ENCODE measurements at places on chromosomes 5 and 9.
A peak's percentile ranks its signal among the peaks of the same experiment; 100 is the strongest.

GRCh38 chr5:36635721-36636390 is 29.4 kb downstream of the SLC1A3 start:
- DNase-seq, result no peak

GRCh38 chr9:5793812-5794211 is 39.1 kb downstream of the ERMP1 start:
- no peak for DNase-seq

DNA sequence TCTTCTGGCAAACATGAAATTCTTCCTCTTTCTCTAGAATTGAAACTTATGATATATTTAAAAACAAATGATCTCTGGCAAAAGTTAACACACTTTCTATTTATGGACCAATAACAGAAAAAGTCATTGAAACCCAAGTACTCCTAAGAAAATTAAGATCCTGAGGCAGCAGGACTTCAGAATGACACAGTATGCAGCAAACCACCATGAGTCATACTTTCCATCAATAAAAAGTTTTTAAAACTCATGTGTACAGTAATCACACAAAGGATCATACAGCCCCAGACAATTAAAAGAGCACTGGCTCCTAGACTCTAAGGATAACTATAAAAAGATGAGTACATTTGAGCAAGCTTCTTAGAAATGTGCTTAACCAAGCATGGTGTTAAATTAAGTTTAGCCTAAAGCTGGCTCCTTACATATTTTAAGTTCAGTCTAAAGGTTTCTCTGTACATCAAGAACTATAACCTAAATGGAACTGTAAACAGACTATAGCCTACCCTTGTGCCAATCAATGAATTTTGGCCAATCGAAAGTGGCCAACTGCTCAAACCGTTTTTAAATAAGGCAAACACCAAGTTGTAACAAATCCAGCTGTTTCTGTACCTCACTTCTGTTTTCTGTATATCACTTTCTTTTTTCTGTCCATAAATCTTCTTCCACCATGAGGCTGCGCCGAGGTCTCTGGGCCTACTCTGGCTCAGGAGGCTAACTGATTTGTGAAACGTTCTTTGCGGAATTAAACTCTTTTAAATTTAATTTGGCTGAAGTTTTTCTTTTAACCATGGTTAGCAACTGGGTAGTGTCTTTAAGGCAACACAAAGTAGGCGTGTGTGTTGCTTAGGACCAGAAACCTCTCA is 232.1 kb upstream of the PIK3R1 start:
- no peak for DNase-seq

- peak; percentile 88 for DNase-seq
Observed at GRCh38 chr9:124222918-124223720, 34.6 kb upstream of the NEK6 start.

DNA sequence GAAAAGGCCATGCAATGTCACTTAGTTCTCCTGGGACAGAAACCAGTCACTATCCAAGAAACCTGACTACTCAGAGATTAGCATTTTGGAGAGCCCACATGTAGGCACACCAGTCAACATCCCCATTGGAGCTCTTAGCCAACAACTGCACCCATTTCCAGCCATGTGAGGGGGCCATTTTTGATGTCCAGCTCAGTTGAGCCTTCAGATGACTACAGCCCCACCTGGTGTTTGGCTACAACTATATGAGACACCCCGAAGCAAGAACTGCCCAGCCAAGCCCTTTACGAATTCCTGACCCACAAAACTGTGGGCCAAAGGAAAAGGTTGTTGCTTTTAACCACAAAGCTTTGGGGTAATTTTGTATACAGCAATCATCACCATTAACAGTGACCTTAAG is 300.1 kb downstream of the ASTN2 start:
- DNase-seq, result no peak

DNA sequence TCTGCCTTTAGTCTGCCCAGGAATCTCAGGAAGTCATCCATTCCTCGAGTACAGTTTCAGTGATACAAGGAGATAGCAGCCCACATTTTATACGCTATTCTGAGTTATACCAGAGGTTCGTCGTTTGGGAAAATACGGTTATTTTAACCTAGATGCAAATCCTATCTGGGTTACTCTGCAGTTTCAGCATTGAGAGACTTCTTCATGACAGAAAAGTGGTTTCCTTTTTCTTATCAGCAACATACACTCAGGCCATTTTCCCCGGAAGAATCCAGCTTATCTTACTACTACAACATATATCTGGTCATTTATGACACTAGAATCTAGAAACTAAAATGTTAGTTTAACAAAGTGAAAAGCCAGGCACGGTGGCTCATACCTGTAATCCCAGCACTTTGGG is 83.4 kb upstream of the IQGAP2 start:
- no peak for DNase-seq

GRCh38 chr9:136492978-136493522 is 10.2 kb upstream of the SEC16A start:
- DNase-seq, result no peak

DNA sequence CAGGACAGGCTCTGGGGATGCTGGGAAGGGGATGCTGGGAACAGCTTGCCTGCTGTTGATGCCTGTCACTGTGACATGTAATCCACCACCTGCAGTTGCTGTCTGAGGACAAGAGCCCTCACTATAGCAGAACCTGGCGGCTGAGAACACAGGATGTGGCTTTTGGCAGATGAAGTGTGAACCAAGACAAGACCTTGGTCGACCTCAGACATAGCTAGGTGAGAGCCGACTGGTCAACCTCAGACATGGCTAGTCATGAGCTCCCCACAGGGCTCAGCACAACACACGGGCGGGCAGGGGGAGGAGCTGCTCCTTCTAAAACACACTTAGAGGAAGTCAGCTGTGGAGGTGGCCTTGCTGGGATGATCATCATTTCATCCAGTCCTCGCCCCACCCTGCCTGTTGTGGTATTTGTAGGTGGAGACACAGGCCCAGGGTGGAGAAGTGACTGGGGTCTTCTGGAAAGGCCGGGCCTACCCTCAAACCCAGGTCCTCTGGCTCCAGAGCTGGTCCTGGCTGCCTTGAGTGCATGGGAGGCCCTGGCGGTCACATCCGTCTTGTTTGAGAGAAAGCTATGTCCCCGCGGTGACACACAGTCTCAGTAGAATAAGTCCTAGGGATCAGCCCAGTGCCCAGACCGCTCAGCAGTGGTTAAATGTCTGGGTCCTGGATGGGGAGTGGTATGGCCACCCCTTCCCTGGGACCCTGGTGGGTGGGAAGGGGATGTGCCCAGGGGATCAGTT is 6.1 kb downstream of the SUSD3 start:
- no peak for DNase-seq
